ENCODE measurements at places on chromosomes 5 and 9. TPM values are rescaled to one million over a fixed set of nuclear protein-coding genes. Genes with fewer than 3 reads are reported as not detected.

GCNT4 gene
- total RNA-seq, result 1.7 TPM

PAEP gene
- not detected for total RNA-seq

SHROOM1 gene
- 20.6 TPM for total RNA-seq

PDZD2 gene
- 49.8 TPM for total RNA-seq

FOXI1 gene
- not detected for total RNA-seq

CACFD1 gene
- 26.2 TPM for total RNA-seq

SPOCK1 gene
- 2.5 TPM for total RNA-seq

TMEM171 gene
- 0.37 TPM for total RNA-seq

ACSL6 gene
- 0.68 TPM for total RNA-seq

OR1J2 gene
- total RNA-seq, result not detected

CLIC3 gene
- total RNA-seq, result 85.4 TPM

AP3S1 gene
- total RNA-seq, result 89.2 TPM

GADD45G gene
- total RNA-seq, result 11.2 TPM

DPYSL3 gene
- total RNA-seq, result 64.3 TPM

DMGDH gene
- 0.90 TPM for total RNA-seq

SERF1B gene
- 12.6 TPM for total RNA-seq

BTNL8 gene
- total RNA-seq, result 0.47 TPM

GABRB2 gene
- total RNA-seq, result 1.7 TPM

SIT1 gene
- total RNA-seq, result 0.99 TPM

CTXN3 gene
- not detected for total RNA-seq

C1QTNF2 gene
- total RNA-seq, result 2.3 TPM

ASPN gene
- total RNA-seq, result 27.5 TPM

TYRP1 gene
- total RNA-seq, result 5.6 TPM

All from left lung (tissue), 14 donors.